ENCODE measurements at places on chromosomes 11 and 22.

DNA sequence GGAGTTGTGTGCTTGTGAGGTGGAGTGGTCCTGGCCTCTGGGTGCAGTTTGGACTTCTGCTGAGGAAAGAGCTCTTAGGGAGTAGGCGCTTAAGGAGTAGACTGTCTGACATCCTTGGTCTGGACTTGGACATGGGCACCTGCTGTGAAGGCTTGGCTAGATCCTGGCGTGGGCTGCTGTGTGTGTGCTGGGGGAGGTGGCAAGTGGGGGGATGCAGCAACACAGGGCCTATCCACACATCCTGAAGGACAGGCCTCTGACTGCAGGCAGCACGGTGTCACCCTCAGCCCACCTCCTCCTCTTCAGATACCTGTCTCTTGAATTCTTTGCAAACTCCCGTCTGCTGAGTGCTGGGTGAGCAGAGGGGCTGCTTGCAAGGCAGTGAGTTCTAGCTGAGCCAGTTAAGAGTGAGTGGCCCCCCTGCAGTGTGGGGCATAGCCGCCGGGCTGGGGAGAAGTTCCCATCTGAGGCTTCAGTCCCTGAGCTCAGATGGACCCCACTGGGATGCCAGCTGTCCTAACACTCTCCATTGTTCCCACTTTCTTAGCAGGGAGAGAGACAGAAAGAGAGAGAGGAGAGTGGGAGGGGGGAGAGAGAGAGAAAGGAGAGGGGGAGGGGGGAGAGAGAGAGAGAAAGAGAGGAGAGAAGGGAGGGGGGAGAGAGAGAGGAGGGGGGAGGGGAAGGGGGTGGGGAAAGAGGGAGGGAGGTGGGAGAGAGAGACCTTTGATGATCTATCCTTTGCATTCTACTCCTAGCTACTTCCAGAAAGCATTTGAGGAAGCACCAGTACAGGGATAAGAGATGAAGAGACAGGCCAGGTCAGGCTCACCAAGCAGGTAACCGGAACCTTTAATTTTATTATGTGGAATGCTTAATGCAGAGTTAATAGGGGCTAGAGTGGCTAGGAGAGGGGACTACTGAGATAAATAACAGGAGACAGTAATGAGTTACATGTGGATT is 12.6 kb downstream of the SOX10 start:
- DNase-seq = no peak

GRCh38 chr11:980438-981357 is 55.0 kb downstream of the AP2A2 start:
- DNase-seq = no peak

DNA sequence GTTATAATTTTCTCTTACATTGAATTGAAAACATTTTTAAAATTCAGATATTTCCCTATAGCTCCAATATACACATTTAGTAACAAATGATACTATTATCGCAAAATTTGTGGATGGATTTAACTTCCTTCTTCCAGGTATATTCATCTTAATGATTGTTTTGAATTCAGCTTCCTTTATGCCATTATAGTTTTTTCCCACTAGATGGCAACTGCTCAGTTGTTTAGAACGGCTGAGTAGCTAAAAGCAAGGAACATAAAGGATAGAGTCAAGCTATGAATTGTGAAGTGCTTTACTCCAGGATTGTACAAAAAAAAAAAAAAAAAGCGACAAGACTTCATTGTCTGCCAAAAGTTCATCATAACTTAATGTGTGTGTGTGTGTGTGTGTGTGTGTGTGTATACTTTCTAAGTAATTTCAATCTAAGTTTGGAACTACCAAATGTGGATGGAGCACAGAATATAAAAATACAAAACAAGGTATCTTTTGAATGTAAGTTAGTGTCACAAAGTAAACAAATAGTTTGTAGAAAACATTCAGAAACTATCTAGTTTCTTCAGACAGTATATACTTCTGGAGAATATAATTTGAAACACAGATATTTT is 846.4 kb downstream of the DLG2 start:
- no peak for DNase-seq

DNA sequence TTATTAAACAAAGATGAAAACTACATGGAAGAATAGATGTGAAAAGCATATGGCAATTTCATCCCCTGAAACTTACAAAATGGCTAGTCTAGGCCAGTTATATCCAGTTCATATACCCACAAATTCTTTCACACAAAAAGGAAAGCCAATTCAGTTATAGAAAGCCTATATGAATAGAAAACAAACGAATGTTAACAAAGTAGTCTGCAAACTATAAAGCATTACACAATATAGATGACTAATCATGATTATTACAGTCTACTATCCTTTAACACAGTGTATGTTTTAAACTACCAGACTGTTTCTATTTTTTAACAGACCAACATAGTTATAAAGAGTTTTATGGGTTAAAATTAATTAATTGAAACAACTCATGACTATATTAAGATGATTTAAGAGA is 12.1 kb downstream of the DCUN1D5 start:
- no peak for DNase-seq

GRCh38 chr22:31341386-31342088 is 4.6 kb downstream of the PATZ1 start:
- no peak for DNase-seq

- no peak for DNase-seq
Measured at GRCh38 chr11:116832350-116833290, 2.9 kb downstream of the APOC3 start.

GRCh38 chr11:37108436-37109285 is 510.6 kb upstream of the RAG2 start:
- DNase-seq = no peak

DNA sequence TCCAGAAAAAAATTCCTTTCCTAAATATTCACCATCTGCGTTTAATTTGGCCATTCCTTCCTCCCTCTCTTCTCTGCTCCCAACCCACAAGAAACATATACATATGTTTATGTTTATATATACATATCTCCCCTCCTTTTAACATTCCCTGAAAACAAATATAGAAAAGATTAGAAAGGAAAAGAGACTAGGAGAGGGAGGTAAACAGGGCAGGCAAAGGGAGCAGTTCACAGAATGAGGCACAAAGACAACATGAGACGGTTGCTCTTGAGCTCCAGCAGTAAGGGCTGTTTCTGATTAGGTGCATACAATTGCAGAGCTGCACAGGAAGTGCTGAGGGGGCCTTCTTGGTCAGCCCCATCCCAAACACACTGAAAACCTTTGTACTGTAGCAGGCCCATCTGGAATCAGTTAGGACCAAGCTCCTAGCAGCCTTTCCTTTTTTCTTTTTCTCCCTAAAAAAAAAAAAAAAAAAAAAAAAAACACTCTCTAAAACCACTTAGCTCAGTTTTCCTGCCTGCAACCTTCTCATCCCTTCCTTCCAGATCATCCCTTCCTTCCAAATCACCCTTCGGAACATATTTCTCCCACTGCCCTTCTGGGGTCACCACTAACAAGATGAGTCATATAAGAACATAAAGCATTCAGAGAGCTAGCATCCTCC is 57.0 kb downstream of the RBFOX2 start:
- no peak for DNase-seq

DNA sequence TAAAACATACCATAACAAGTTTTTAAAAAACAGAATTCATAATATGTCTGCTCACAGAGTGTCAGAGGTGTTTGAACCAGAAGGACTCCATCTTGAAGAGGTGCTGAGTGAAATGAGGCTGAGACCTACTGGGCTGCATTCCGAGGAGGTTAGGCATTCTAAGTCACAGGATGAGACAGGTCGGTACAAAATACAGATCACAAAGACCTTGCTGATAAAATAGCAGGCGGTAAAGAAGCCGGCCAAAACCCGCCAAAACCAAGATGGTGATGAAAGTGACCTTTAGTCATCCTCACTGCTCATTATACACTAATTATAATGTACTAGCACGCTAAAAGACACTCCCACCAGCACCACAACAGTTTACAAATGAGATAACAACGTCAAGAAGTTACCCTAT is 116.4 kb downstream of the ARHGAP32 start:
- DNase-seq = no peak

DNA sequence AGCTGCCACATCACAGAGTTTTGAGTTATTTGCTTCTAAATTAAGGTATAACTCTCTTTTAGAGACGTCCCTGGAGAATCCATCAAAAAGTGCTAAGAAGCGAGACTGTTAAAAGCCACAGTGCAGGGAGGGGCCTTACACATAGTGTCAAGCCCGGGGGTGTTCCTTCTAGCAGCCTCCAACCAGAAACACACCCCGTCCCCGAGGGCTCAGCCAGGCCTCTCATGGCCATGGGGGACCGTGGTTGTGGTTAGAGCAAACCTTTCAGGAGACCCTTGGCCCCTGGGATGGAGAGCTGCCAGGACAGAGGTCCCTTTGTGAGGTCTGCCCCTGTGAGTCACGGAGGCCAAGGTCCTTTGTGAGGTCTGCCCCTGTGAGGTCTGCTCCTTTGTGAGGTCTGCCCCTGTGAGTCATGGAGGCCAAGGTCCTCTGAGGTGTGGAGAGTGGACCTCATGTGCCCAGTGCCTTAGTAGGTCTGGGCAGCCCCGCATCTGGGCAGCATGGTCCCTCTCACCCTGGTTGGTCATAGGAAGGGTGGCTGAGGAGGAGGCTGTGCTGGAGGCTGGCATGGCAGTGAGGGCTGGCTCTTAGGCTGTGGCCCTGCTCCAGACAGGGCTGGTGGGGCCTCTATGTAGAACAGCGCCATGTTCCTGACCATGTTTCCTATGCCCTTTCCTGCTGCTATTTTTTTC is 5.4 kb downstream of the GNAZ start:
- DNase-seq = no peak

All from stimulated activated CD8-positive, alpha-beta memory T cell treated with anti-CD3 and anti-CD28 coated beads, Interleukin-7, amount 100 ng/mL, for 1 hour (primary cell).